CD4-positive, alpha-beta T cell (primary cell): ENCODE measurements at places on chromosomes 6 and 20. TPM values are rescaled to one million over a fixed set of nuclear protein-coding genes. Genes with fewer than 3 reads are reported as not detected.

The RSPO3 gene
- total RNA-seq: not detected

The TTK gene
- 0.60 TPM for total RNA-seq

The TMC2 gene
- total RNA-seq: not detected

The GSTA1 gene
- not detected for total RNA-seq

The BIRC7 gene
- not detected for total RNA-seq

The MAS1 gene
- not detected for total RNA-seq

The PARD6B gene
- total RNA-seq: 8.2 TPM

The CRYBG1 gene
- total RNA-seq: 58.5 TPM

The LSM2 gene
- 12.6 TPM for total RNA-seq

The C6orf15 gene
- not detected for total RNA-seq

The AP5S1 gene
- 6.0 TPM for total RNA-seq

The ELOVL2 gene
- not detected for total RNA-seq

The TNXB gene
- 8.3 TPM for total RNA-seq

The APOM gene
- 4.2 TPM for total RNA-seq

The IYD gene
- not detected for total RNA-seq

The DOP1A gene
- total RNA-seq: 15.8 TPM
